ENCODE measurements at places on chromosomes 6 and 20.

DNA sequence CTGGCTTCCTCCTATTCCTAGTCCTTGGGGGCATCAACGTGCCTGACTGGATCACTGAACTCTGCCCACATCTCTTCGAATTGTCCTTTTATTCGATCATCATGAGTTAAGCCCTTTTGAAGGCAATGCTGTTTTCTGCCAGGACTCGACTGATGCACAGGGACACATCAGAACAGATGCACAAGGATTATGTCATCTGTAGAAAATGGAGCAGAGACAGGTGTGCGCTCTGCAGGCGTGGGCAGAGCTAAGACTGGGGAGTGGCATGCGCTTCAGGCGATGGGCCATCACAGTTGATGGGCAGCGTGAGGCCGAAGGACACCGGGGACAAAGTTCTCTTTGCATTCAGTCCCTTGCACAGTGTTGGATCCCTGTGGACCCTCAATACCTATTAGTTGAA, 13.1 kb downstream of the GABRR1 start:
- peak; percentile 46 for DNase-seq

DNA sequence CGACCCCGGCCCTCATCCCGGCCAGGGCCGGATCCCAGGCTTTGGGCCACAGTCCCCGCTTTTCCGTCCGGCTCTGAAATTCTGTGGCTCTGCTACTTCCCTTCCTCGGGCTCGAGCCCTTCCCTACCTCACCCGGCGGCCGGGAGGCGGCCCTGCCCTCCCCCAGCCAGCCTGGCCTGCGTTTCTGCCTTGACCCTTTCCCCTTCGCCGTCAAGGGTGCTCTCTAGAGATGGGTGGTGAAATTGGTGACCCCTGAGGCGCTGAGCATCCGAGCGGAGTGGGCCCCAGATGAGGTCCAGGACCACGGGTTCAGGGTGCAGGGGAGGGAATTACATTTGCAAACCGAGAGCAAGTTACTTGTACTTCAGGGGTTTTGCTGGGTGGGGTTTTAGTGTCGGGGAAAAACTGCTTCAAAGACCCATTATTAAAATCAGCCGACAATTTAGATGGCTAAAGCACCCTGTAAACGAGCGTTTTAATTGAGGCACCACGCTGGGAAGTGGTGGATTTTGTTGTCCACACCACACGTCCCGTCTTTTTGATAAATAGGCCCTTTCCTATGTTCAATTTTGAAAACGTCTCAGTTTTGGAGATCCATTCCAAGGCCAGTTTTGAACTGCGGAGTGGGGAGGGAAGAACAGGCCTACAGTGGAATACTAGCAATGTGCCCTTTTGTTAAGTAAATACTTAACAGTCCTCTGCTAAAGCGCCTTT, 9.9 kb downstream of the TFAP2A start:
- DNase-seq: no peak

DNA sequence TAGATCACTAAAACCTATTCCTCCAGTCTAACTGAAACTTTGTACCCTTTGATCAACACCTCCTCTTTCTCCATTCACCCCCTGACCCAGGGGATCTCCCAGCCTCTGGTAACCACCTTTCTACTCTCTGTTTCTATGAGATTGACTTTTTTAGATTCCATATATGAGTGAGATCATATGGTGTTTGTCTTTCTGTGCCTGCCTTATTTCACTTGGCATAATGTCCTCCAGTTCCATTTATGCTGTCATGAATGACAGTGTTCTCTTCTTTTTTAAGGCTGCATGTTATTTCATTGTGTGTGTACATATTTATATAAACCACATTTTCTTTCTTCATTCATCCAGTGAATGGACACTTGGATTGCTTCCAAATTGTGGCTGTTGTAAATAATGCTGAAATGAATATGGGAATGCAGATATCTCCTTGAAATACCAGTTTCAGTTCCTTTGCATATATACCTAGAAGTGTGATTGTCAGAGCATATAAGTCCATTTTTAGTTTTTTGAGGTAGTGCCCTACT, 57.7 kb downstream of the DHX35 start:
- DNase-seq: no peak

DNA sequence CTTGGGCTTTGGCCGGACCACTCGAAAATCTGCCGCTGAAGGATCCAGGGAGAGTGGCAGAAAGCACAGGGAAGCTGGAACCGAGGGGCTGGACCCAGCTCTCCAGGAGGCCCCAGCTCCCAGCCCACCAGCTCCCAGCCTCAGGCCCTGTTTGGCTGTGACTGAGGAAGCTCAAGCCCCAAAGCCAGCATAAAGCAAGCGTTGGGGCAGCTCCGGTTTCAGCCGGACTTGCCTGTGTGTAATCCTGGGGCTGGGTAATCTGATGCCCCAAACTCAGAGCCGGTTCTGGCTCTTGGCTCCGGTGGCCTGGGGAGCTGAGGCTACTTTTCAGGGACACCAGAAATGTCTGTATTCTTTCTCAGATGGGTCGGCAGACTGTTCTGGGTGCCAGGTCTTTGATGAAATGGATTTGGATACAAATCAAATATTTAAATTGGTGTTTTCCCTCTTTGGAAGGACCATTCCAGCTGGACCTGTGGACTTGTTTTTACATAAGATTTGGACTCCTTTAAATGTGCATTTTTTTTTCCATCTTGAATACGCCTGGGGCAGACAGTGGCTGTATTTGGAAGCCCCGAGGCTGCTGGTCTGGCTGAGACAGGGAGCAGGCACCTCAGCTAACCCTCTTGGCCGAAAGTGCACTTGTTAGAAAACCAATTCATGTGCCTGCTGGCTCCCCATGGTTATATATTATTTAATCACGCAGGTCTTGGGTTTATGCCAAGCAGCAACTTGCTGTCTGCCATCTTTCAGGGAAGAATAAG, 29.7 kb downstream of the RPP40 start:
- no peak for DNase-seq

DNA sequence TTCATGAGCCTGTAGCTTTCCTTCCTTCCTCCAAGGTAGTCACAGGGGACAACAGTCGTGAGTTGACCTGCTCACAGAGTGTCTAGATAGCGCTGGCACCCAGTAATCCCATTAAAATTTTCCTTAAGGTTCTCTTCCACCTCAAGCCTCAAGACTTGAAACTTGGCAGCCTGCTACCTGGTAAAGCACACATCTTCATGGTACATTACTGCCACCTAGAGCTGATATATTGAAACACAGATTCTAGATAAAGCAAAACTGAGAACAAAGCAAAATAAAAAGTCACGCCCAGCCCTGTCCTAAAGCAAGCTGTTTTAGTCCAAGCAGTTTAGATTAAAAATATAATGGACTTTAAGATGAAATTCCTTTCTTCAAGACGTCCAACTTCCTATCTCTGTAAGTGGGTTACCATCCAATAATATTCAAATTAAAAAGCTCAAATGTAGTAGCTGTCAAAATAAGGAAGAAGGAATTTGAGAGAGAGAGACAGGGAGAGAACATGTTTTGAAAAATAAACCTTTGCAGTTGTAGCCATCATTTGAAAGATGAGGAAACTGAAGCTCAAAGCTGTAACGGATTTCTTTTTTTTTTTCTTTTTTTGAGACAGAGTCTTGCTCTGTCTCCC, 50.7 kb upstream of the CD83 start:
- DNase-seq: peak; percentile 82

DNA sequence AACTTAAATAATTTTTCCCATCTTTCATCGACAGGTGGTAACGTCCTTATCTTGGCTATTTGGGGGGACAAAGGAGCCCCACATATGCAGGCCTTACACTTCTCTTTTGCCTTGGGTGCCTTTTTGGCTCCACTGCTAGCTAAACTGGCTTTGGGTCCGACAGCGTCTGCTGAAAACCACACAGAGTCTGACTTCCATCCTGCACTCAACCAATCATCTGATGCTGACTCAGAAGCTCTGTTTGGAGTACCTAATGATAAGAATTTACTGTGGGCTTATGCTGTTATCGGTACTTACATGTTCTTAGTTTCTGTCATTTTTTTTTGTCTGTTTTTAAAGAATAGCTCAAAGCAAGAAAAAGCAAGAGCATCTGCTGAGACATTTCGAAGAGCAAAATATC, 178.5 kb downstream of the SLC16A10 start:
- no peak for DNase-seq

DNA sequence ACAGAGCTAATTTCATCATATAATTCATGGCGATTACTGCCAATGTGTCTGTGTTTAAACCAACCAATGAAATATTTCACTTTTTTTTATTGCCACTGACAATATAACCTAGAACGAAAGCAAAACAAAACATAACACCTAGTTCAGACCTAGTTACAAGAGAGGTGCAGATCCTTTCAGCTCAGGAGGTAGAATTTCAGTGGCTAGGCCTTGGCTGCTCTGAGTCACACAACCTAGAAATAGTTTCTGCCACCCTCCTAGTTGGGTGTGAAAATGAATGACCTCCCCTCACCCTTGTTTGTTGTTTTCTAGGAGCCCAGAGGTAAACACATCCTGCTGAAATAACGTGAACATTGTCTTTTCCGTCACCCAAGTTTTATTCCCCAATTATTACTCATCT, 356.3 kb downstream of the HTR1B start:
- no peak for DNase-seq

DNA sequence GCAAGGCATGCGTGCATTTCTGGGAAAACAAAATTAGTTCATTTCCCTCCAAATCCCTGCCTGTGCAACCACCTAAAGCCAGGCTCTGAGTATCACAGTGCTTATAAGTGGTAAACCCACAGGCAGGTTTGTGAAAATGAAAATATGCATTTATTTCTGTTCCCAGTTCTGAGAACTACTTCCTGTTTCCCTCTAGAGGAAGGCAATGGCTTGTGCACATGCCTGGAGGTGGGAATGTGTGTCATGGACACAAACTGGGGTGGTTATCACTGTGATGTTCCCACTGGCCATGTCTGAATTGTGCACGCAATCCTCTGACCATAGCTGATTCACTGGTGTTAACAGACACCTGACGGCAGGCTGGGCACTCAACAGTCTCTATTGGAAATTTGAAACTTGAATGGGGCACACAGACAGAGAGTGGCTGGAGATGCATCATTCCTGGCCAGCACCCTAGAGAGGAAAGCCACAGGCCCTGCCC, 26.3 kb downstream of the FAM110A start:
- no peak for DNase-seq

GRCh38 chr6:14706378-14706929, 539.4 kb upstream of the JARID2 start:
- DNase-seq: peak; percentile 75

GRCh38 chr20:38119446-38119845, 45.6 kb downstream of the TGM2 start:
- DNase-seq: no peak

DNA sequence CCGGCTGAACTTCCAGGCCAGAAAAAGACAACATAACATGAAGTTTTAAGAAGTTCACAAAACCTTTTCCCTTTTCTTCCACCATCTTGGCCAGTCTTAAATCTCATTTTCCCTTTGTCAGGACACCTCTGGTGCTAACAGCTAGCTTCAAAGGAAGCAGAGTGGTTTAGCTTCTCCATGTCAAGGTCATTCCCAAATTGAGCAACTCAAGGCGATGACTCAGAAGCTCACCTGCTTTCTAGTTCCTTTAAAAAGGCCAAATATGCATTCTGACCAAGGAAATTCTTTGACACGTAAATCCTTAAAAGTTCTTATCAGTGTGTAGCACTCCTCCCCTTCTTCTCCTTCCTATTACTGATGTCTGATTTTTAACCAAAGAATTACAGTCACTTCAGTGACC, 69.6 kb upstream of the VGLL2 start:
- peak; percentile 94 for DNase-seq

DNA sequence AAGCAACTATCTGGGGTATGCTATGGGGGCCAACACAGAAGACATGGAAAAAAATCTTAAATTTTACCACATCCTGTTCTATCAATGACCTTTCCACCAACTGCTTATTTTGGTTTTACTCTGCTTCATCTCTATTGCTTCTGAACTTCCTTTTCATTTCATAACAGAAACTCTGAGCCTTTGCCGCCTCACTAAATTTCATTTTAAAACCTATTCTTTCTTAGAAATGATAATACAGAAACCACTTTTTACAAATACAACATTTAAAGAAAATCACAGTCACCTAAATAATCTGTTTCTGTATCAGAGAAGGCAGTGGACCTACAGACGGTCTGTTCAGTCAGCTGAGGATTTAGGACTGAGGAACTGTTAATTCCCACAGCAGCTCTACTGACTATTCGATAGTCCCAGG, 117.5 kb downstream of the KCNQ5 start:
- no peak for DNase-seq

DNA sequence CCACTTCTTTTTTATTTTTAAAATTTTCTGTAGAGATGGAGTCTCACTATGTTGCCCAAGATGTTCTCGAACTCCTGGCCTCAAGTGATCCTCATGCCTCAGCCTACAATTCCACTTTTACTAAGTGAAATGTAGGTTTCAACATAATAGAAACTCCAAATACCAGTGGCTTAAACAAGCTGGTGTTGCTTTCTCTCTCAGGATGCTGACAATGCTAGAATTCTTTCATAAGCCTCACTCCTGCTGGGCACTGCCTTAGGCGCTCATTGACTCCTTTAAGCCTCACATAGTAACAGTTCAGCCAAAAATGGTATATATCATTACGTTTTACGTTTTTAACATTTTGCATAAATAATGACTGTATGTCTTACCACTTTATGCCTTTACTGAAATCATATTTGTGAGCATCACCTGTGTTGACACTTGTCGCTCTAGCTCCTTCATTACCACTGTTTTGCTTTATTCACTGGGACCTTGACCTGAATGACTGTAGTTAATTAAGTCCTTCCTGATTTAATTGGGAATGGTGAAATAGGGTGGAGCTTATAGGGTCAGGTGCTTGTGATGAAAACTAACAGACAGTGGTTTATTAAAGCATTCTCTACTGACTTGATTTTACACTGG, 3.9 kb upstream of the CST9 start:
- peak; percentile 21 for DNase-seq

GRCh38 chr6:85892346-85892745, 249.7 kb upstream of the SYNCRIP start:
- DNase-seq: no peak
